Brain pericyte (primary cell): ENCODE measurements at places on chromosomes 16 and 17.

GRCh38 chr16:4647644-4647980, 23.0 kb downstream of the MGRN1 start:
- DNase-seq = no peak

DNA sequence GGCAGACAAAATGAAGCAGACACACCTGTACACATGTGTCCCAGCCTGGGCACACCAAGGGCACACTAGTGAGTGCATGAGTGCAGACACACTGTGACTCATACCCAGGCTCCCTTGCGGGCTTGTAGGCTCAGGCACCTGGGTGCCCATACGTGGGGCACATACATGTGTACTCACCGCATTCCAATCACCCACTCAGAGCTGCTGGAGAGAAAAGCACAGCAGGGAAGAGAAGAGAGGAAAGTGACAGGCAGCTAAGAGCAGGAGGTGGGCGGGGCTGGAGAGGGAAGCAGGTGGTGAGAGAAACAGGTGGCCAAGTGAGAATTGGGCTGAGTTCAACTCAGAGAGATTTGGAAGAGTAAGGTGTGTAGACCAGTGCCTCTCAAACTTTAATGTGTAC, 54.0 kb downstream of the TMEM132E start:
- no peak for DNase-seq

DNA sequence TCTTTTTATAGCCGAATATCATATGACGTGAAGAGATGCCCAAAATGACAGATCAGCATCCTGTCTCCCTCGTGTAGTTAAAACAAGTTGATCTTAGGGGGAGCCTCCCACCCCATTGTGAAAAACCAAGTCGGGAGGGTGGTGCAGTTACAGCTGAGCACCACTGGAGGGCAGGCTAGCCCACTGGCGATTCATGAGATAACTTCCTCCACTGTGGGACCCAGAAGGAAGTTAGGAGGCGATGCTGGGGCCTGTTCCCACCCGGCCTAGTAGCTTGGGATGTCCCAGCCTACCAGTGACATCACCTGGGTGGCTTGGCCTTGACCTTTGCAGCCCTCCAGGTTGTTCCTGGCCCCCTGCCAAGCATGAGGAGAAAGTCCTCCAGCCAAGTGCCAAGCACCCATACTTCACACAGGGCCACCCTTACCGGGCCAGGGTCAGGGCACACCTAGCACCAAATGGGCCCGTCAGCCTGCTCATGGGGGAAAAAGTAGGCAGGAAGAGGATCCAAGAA, 8.1 kb upstream of the CPNE2 start:
- peak; percentile 34 for DNase-seq

DNA sequence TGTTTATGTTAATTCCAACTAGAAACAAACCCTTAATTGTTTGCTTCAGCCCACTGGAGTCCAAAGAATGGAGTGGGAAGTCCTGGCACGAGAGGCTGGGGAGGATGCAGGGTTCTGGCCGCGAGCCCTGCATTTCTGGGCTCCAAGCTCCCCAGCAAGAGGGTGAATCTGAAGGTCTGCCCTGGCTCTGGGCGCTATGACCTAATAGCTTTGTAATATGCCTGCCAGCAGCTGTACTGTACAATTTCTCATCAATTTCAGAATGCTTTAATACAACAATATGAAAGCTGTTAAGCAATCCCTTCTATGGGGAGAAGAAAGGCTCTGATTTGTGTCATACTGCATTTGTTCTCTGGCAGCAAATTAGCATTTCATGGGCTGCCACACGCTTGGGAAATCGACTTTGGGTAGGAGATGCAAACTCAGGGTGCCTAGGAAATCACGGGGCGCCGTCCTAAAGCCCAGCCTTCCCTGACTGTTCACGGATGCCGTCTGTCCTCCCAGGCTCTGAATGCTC, 43.8 kb downstream of the NDEL1 start:
- DNase-seq = no peak

- DNase-seq = no peak
Observed at GRCh38 chr17:18231164-18231563, 5.7 kb downstream of the LLGL1 start.

- no peak for DNase-seq
Observed at GRCh38 chr17:7655541-7655840, 4.8 kb downstream of the ATP1B2 start.

DNA sequence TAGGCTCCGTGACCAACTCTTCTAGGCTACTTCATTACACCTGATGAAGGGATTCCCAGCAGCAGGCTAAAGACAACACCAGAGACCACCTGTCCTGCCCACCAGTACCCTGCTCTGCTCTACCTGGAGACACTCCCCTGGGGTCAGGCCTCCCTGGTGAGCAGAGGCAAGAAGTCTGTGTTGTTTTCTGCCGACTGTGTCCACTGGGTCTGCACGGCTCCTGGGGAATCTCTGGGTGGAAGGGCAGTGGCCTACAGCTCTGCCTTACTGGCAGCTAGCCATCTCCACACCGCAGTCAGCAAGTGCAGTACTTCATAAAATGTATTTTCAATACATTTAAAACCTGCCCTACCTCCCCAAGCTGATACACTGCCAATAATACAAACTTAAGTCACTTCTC, 6.8 kb downstream of the RSL1D1 start:
- DNase-seq = no peak

GRCh38 chr16:83581082-83581481, 226.7 kb upstream of the HSBP1 start:
- DNase-seq = no peak

DNA sequence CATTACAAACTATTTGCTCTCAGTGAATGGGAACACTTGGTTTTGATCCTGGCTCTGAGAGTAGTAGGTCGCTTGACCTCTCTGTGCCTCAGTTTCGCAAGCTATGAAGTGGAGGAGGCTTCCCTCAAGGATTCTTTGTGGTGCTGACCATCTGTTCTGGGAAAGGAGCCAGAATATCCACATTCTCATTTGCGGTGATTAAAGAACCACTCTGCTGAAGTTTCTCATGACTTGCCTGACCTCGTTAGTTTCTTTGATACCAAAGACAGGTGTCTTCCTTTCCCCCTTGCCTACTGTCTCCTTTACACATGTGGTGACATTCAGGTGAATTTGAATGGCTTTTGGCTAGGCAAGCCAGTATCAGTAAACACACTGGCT, 116.0 kb downstream of the SNX29 start:
- DNase-seq = no peak

GRCh38 chr16:82987767-82988166, 361.0 kb downstream of the CDH13 start:
- DNase-seq = no peak

DNA sequence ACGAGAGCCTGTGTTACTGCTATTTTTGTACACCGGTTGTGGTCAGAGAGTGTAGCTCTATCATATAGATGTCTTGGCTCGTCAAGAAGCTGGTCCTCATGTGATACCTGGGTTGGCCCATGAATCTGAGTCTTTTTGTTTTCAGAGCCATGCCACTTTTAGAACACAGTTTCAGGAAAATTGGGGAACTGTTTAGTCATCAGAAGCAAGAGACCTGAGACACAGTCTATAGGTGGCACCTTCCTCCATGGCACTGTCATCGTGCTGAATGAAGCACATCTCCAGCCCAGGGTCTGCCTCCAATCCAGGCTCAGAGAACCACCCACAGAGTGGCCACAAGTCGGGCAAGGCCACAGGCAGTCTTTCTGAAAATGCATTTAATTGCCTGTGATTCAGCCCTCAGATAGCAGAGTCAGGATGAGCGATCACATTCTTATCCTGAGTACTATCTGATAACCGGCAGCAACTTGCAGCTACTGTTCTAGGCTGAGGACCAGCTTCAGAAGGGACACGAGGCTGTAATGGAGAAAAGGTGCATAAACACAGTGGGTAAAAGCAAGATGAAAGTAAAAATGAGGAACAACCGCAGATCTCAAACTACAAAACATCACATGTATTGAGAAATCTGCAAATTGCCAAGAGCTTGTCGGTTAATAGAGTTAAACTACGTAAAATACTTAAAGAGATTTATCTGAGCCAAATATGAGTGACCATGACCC, 14.2 kb upstream of the HAPSTR1 start:
- DNase-seq = no peak

DNA sequence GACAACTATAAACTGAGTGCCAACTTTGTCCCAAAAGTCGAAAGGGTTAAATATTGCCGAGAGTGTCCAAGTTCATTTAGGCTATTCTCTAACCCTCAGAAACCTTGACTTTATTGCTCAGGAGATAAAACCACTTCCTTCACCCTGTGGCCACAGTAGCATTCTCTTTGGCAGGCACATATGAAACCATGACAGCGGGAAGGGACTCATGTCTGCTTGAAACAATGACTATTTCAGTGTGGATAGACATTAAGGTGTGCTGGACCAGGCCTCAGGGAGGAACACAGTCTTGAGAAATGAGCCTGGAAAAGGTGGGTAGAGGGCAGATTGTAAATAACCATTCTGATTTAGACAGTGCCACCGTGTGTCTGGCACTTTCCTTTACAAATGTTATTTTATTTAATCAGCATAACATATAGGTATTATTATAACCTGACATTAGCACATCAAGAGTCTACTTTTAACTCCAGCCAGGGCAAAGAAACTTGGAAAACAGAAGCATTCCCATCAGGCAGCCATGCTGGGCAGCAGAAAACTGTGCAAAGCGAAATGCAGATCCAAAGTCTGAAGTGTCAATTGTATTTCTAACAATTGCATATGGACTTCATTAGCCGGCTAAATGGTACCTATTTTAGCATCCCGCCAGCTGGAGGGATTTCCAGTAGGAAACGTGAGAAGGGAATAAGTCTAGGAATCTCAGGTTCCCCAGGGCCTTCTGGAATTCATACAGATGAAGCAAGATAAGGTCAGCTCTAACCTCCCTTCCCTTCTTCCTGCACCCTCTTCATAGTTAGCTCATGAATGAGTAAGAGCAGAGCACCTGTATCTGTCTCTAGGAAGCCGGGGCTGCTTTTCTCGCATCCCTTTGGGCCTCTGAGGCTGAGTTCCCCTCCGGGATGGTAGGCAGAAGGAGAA, 212.8 kb upstream of the ELAC2 start:
- DNase-seq = no peak

DNA sequence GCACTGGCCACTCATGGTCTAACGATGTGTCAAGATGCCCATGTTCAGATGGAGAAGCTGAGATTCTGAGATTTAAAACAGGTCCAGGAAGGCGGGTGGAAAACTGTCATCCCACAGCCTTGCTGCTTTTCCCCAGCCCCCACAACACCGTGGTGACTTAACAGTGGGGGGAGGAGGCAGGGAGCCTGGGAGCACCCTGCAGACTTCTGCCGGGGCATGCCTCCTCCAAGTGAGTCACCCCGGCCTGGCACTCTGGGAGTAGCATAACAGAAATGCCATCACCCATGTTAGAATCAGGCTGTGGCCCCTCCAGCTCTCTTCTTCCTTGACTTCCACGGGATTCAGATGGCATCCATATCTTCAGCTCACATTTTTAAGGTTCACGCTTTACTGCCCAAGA, 164.8 kb downstream of the CBLN1 start:
- no peak for DNase-seq

- DNase-seq = no peak
Observed at GRCh38 chr16:89711601-89712273, 9.0 kb downstream of the VPS9D1 start.

GRCh38 chr16:57852189-57852588, 49.9 kb upstream of the KIFC3 start:
- DNase-seq = no peak

DNA sequence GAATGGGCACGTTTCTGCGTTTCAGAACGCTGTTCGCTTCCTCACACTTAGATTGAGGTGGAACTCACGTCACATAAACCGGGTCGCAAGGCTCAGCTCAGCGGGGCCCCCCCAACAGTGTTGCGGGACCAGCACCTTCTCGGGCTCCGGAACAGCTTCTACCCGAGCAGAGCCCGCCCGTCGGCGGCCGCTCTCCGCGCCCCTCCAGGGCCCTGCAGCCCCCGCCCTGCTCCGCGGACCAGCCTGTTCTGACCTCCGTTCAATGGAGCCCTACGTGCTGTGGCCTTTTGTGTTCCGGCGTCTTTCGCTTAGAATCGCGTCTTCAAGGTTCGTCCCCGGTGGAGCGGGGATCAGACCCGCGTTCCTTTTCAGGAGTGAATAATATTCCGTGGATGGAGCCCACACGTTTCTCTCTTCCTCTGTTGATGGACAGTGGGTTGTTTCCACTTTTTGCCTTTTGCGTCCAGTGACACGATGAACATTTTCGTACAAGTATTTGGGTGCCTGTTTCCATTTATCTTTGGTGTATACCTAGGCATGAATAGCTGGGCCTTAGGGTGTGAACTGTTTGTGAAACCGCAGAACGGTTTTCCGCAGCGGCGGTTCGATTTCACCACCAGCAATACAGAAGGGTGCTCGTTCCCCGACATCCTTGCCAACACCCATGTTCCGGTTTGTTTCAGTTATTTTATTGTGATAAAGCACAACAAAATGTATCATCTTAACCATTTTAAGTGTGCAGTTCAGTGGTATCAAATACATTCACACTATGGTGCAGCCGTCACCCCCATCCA, 2.3 kb upstream of the SLC22A31 start:
- DNase-seq = no peak

- no peak for DNase-seq
Observed at GRCh38 chr17:60128171-60128859, 21.5 kb upstream of the CA4 start.

DNA sequence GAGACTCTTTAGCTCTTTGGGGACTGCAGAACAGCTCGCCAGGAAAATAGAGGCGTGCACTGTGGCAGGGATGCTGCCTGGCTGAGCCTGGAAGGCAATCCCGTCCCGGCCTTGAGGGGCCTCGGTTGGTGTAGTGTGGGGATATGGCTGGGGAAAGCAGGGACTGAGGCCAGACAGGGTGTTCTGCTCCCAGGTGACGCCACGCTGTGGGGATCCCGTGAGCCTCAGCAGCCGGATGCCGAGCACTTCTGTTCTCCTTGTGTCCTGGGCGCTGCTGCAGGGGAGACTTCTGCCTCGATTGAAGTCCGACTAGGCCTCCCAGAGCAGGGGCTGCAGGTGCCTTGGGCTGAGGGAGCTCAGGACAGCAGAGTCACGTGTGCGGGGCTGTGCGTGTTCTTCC, 72.6 kb downstream of the BANP start:
- DNase-seq = no peak

DNA sequence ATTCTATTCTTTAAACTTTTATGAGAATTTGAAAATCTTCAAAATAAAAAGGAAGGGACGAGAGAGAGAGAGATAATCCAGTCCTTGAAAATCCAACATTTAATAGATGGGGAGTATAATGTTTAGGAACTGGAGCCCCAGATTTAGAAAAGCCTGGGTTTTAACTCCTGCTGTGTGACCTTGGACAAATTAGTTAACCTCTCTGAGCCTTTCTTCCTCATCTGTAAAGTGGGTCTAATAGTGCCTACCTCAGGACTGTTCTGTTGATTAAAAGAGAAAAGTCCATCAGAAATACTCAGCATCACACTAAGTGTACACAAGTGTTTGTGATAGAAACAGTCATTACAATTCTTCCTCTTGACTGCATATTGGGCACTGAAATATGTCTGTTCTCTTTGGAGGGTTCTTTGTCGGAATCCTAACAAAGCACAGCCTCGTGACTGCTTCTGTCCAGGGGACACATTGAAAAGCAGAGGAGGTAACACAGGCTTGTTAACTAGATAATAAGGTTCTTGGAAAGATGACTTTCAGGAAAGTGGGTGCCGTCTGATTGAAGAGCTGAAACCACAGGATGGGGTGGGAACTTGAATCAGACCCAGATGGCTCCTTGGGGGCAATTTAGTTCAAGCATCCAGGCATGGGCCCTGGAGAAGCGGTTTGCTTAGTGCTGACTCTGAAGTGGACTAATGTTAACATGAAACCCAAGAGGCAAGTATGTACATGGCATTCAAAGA, 128.2 kb downstream of the CLEC16A start:
- DNase-seq = no peak
